ENCODE measurements at places on chromosomes 7 and 10. TPM values are rescaled to one million over a fixed set of nuclear protein-coding genes. Genes with fewer than 3 reads are reported as not detected.

- DNase-seq, result no peak
Observed at GRCh38 chr7:145737617-145738016, 379.0 kb upstream of the CNTNAP2 start.

GRCh38 chr7:71783779-71784178 is 628.4 kb downstream of the CALN1 start:
- DNase-seq, result no peak

- DNase-seq, result no peak
Observed at GRCh38 chr7:13933091-13933490, 56.4 kb downstream of the ETV1 start.

The CALY gene
- 0.75 TPM for total RNA-seq

DNA sequence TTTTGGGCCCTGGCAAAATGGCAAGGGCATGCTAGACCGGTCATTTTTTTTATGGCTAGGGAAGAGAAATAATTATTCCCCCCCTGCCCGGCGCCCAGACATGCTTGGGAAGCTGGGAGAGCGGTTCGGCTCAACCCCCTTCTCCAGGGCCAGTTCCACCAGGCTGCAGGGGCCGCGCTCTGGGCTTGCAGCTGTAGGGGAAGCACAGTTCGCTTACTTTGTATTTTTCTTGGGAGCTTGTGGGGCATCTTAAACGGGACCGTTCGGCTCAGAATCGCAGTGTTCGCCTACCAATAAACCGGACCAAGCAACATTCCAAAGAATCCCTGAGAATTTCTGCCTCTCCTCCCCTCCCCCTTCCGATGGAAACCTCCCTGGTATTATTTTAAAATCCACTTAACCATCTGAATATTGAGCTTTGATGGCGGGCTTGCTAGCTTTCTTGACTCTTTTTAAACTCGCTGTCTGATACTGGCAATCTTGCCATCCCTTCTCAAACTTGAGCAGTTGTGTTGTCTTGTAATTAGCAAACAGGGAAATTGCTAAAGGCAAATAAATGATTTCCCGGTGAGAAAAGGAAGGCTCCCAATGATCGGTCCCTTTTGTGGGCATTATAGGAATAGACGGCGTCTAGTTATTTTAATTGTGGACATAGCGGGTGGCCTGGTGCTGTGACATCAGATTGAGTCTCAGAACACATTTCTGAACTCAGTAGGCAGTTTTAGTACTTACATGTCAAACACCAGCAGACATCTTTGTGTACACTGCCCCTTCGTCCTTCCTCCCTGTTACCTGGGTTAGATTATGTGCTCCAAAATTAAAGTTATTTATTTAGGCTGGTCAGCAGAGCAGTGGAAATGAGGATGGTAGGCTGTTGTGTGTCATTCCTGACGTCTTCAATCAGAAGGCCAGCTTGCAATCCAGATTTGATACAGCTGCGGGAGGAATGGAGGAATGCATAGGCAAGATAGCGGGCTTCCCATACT is 3.4 kb downstream of the TCF7L2 start:
- DNase-seq, result no peak

- no peak for DNase-seq
Observed at GRCh38 chr10:97336006-97336405, 1.5 kb upstream of the FRAT2 start.

The TAS2R3 gene
- total RNA-seq, result 2.8 TPM

The AOAH gene
- 0.33 TPM for total RNA-seq

DNA sequence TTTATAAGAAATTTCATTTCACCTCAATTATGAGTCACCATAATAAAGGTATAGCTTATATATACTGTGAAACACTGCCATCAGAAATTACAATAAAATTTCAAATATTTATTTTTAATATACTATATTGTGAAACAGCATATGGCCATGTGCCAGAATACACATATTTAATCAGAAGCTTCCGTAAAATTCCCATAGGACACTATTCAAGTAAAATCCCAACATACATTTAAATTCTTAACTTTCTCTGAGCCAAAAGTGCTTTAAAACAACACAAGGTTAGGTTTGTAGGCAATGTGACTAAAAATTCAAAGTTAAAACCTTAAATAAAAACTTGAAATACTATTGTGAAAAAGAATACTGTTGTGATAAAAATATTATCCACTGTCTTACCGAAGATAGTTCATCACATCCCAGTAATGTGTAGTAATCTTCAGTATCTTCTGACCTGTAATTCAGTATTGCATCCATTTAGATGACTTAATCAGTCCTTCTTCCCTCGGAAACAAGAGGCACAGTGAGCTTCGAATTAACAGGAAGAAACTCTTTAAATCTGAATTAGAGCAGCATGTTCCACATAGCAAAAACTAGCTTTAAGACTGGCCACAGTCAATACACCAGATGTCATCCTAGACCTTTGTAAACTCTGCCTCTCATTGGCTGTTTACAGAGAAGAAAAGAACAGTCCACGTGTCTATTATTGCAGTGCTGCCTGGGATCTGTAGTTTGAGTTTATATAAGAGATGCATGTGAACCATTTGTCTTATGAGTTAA is at the start of gene DNAJC12:
TSS of gene DNAJC12 (minus strand) at position 648 of the 774 bp plus-strand sequence. CDS start at position 471, 177 bp downstream.
- DNase-seq, result no peak

DNA sequence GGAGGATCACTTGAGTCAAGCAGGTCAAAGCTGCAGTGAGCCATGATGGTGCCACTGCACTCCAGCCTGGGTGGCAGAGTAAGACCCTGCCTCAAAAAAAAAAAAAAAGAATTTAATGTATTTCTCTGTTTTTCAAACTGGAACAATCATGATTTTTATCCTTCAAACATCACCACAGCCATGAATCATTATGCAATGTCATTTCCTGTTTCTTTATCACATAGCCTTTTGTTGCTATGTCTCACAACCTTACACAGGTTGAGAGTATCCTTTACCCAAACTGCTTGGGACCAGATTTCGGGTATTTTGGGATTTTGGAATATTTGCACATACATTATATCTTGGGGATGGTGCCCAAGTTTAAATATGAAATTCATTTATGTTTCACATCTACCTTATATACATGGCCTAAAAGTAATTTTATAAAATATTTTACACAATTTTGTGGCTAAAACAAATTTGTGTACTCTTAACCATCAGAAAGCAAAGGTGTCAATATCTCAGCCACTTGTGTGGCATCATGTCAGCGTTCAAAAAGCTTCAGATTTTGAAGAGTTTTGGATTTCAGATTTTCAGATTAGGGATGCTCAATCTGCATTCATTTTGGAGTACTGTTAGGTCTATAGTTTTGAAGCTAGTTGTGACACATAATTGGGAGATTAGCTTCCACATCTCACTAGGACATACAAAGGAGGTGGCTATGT is 8.2 kb downstream of the NT5C3A start:
- peak; percentile 37 for DNase-seq

The OSBPL3 gene
- total RNA-seq, result 64.8 TPM

The GPR37 gene
- 0.85 TPM for total RNA-seq

DNA sequence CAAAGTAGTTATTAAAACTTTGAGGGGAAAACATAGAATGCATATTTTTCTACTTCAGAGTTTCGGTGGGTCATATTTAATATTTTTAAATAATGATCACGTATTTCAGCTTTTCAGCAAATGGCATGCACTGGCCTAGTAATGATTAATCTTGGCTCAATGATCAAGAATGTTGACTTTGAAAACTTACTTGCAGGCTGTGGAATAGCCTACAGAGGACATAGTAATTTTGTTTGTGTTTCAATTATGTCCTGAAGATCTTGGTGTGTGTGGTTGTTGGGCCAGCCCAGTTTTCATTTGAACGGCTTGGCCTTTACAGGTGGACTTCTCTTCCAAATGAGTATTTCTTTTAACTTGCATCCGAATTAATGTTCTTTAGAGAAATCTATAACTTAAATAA is 35.1 kb downstream of the ADD3 start:
- no peak for DNase-seq

DNA sequence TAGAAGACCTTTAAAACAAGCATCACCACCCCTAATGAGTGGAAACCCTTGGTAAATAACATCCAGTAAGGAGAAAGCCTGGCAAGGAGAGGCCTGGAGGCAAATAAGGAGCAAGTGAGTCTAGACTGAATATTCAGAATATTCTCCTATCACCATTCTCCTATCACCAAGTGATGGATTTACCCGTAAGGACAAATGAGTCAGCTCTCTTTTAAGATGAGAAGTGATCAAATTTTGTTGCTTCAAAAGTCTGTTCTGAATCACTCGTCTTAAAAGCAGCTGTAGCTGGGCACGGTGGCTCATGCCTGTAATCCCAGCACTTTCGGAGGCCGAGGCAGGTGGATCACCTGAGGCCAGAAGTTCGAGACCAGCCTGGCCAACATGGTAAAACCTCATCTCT is 28.4 kb downstream of the KIAA1549 start:
- DNase-seq, result no peak

The CYP2C19 gene
- total RNA-seq, result not detected

- no peak for DNase-seq
Observed at GRCh38 chr10:93628858-93629257, 16.5 kb downstream of the PDE6C start.

- DNase-seq, result peak; percentile 27
Observed at GRCh38 chr7:110386006-110386405, 704.9 kb upstream of the LRRN3 start.

GRCh38 chr7:31602041-31602625 is 84.9 kb upstream of the PPP1R17 start:
- no peak for DNase-seq

The PODXL gene
- 0.56 TPM for total RNA-seq

The TAS2R41 gene
- not detected for total RNA-seq

GRCh38 chr10:20858292-20859124 is 38.6 kb downstream of the NEBL start:
- peak; percentile 25 for DNase-seq

The CAMK2B gene
- 0.35 TPM for total RNA-seq

DNA sequence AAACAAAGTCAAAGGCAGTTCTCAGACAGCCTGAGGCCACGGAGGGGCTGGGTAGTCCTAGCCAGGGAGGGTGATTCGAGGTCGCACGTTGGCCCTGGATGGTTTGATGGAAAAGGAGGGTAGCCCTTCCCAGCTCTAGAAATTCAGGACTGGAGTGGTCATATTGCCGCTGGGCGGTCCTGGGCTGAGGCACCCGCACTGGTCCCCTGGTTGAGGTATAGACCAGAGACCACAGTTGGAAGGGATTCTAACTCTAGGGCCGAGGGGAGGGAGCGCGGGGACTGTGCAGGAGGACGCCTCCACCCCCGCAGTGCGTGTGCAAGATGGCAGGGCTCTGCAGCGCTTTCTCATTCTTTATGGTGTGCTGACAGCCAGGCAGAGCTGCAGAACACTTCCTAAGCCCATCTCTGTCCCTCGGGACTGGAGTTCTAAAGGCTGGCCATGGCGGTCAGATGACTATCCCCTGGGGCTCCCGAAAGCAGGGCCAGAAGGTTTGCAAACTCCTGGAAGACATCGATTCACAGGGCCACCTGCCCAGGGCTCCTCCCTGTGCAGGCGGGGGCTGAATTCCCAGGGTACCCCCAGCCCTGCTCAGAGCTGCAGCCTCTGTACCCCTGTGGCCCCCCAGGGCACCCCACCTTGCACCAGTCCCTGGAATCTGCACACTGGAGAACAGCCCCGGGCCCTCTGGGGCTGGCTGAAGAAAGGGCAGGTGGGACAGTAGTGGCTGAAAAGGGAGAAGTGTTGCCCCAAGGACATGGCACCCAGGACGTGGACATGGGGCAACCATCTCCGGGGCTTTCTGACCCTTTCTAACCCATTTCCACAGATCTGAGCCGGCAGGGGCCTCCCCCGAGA is 51.0 kb upstream of the ELN start:
- DNase-seq, result no peak

The GIMAP2 gene
- not detected for total RNA-seq

The CHAT gene
- not detected for total RNA-seq

- DNase-seq, result no peak
Observed at GRCh38 chr7:28625432-28625831, 213.1 kb downstream of the CREB5 start.

DNA sequence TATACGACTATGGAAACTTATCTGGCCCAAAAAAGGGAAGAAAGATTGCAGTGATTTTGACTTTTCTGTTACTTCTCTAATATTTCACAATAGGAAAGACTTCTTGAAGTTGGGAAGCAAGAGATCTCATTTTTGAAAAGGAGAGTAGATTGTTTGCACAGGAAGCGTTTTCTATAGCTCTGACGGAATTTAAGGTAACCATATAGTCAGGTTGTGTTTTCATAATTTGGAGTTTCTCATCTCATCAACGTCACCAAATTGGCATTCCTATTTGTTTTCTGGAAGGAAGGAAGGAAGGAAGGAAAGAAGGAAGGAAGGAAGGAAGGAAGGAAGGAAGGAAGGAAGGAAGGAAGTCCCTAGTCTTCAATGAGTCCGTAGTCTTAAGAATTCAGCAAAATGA is 732.0 kb downstream of the XPNPEP1 start:
- no peak for DNase-seq

DNA sequence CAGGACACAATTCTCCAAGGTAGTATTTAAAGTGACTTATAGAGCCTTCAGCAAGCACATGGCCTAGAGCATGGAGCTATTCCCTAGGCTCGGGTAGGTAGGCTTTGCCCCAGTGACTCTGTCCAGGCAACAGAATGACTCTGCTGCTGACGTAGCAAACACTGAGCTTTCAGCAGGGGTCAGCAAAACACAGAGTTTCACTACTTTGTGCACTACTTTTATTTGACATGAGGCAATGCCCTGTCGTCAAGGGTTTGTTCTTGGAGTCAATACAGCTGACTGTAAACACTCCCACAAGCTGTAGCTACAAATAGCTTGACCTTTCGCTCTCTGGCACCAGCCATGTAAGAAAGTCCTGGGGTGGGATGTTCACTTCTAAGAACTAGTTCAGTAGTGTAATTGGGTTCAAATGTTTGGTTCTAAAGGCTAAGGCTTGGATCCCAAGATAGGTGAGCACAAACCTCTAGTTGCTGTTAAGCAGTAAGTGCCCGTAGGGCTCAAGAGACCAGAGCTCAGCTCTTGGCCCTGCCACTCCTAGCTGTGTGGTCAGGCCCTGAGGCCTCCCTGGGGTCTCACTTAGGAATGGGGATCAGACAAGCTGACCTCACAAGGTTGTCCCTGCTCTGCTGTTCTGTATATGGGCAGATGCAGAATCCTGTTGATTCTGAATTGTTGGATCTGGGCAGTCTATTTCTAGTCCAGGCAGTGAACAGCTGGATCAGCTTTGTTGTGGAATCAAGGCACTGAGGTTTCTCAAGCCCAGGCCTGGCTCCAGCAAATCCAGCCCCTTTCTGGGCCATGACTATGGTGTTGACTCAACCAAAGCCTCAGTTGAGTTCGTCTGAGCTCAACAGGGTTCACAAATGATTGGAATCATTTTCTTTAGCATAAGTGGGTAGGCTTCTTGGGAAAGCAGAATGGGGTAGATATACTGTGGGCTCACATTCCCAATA is 10.7 kb downstream of the NODAL start:
- peak; percentile 30 for DNase-seq

The TOMM7 gene
- total RNA-seq, result 239 TPM

The TAS2R38 gene
- total RNA-seq, result 0.17 TPM

The FAM25G gene
- 2.9 TPM for total RNA-seq

DNA sequence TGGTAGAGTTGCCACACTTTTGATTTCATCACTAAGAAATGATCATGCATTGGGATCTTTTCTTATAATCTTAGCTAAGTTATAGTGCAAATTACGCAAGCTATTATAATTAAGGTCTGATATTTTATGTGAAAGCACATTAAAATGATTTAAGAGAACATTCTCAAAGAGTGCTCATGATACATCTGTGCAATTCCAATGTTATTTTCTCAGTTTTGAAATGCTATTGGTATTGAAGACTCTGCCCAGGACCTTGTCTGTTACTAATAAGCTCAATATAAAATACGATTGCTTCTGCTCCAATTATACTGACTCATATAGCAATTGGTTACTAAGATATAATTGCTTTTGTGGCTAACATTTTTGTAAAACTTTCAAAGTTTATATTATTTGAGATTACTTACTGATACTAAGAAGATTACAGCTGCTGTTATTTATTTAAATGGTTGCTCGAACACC is 180.9 kb downstream of the ADAM12 start:
- DNase-seq, result no peak

The CC2D2B gene
- total RNA-seq, result not detected

GRCh38 chr7:3980300-3980643 is 679.2 kb downstream of the SDK1 start:
- no peak for DNase-seq
